ENCODE measurements at places on chromosomes 6 and 20.

DNA sequence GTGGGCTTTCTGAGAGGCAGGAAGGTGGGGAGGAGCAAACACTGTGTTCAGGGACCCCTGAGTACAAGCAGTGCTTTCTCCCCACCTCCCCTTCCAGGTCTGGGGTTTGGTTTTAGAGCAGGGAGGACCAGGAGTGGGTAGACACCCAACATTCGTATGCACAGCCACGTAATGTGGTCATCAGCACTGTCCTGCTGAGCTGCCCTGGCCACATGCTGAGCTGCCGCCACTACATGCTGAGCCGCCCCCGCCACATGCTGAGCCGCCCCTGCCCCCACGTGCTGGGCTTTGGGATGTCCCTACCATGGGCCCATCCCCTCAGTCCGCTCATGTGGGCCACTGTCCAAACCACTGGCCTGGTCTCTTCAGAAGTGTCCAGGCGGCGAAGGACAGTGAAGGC is 214.9 kb upstream of the CST7 start:
- no peak for DNase-seq

DNA sequence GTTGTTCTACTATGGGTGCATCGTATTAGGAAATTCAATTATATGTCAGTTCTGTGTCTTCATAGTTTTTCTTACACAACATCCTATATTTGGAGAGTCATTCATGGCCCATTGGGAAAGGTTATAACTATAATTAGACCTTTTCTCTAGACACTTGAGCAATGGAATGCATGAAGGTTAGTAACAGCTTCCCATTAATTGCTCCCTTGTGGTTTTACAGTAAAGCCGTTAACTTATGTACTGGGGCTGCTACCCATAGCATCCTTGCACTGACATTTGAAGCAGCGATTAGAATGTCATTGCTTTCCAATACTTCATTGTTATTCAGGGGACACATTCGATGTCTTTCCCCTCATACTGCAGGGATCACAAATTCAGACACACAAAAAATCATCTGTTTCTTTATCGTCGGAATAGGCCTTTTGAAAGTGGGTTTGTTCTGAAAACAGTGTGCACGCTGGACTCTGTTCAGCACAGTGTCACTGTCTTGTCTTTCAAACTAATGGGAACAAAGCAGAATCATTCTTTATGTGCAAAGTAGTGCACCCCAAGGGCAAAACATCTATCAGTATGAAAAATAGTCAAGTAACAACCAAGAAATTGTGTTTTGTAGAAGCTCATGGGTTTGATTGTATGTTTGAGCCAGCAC is 634.3 kb upstream of the MAP3K7 start:
- no peak for DNase-seq

GRCh38 chr6:42259841-42260395 is 42.3 kb upstream of the MRPS10 start:
- no peak for DNase-seq

- no peak for DNase-seq
These were observed 196.4 kb downstream of the SIM1 start for GRCh38 chr6:100268326-100268725.

GRCh38 chr6:32933661-32934085 is 7.2 kb downstream of the HLA-DMB start:
- peak; percentile 50 for DNase-seq

- peak; percentile 87 for DNase-seq
These were observed 979.2 kb upstream of the GJE1 start for GRCh38 chr6:141153563-141153962.

- DNase-seq: no peak
These were observed 162.9 kb downstream of the C6orf118 start for GRCh38 chr6:165146456-165146855.

DNA sequence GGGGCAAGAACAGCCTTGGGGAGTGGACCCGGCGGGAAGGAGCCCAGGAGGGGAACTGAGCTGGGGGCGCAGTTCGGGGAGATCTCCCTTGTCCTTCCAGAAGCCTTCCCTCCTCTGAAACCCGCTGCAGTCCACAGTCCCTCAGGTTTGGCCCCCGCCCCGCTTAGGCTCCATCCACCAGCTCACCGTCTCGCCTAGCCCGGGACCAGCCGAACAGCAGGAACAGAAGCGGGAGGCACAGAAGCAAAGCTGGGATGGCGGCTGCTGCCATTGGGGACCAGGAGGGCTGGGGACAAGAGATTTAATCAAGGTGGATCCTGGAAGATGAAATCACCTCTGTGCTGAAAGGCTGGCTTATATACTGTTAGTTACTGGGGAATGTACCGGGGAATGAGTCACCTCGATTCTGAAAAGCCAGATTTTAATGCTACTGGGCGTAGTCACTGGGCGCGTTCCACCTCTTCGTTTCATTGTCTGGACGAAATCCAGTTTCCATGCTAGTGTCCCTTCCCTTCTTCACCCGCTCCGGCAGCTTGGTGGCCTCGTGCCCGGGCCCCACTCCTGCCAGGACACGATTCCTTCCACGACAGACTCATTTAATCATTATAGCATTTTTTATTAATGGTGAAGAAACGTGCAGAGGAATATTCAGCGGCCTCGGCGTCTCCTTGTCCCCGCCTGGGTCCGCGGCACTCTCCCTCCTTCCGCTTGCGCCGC is at the start of gene RAET1L:
Gene RAET1L, minus strand, starts transcription at position 332 of the 717 bp plus-strand sequence. Its CDS starts 61 bp downstream, at position 271.
- DNase-seq: no peak

DNA sequence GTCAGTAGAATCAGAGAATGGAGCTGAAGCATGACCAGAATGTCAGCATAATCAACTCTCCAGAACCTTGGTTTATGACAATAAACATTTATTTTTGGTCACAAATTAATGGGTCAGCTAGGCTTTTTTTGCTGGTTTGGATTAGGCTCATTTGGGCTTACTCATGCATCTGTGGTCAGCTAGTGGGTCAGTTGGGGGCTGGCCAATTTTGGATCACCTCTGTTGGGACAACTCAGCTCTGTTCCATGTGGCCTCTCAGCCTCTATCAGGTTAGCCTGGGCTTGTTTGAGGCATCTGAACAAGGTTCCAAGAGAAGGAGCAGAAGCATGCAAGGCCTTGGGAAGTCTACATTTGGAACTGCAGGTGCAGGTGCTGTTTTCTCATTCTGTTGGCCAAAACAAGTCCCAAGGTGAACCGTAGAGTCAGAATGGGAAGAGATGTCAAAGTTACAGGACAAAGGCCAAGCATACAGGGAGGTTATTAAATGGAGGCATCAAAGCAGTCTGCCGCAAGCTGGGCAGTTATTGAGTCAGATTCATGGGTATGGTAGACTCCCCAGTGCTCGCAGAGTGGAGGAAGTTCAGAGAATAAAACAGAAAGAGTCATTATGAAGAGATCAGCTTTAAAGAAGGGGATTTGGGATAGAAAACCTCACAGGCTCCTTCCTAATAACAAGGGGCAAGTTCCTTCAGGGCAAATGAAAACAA is 173.0 kb downstream of the PLCB4 start:
- DNase-seq: no peak

DNA sequence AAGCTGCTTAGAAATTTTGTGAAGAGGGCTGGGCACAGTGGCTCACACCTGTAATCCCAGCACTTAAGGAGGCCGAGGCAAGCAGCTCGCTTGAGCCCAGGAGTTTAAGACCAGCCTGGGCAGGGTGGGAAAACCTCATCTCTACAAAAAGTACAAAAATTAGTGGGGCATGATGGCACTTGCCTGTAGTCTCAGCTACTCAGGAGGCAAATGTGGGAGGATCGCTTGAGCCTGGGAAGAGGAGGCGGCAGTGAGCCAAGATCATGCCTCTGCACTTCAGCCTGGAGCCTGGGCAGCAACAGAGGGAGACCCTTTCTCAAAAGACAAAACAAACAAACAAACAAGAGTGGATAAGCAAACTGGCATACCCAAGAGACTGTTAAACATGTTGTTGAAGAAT is 308.3 kb upstream of the ADGRB3 start:
- no peak for DNase-seq
